Spleen (tissue), 13 donors: ENCODE measurements at places on chromosomes 12 and 14. TPM values are rescaled to one million over a fixed set of nuclear protein-coding genes. Genes with fewer than 3 reads are reported as not detected.

- no peak for DNase-seq
Observed at GRCh38 chr12:64752833-64753238, 6.4 kb downstream of the GNS start.

GRCh38 chr12:50569321-50569720 is 64.5 kb downstream of the DIP2B start:
- DNase-seq, result no peak

DNA sequence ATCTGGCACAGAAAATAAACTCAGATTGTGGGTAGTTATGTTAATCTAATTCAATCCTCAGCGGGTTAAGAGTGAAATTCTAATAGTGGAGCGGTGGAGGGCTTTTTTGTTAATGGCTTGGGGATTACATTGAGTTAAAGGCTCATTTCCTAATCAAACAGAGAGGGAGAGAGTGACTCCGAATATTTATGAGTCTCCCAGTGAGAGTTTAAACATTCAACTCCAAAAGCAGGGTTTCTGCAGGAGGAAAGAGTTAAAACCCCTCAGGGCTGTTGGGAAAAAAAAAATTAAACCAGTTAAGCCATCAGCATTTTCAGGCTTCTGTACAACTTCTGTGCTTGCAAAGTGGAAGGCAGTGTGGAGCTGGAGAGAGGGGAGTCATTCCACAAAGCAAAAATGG is 62.1 kb upstream of the ESRRB start:
- no peak for DNase-seq

DNA sequence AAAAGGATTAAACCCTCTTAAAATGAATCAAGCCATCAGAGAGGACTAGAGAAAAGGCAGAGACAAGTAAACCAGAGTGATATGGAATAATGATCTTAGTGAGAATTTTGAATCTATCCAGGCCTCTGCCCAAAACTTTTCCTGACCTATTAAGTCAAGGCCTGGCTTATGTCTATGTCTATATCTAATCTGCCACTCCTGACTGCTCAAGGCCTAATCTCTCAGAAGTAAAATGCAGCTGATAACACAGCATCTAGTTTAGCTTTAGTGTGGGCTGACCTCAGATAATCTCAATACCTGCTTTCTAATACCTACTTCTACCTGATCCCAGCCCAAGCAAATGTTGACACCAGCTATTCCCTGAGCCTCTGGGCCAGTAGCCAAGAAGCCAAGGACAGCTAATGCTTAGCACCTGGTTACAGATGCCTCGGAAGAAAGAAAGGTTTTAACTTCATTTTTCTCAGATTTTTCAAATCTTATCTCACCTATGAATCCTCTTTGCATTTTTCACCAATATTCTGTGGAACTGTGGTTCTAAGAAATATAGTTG is 1472.5 kb upstream of the SEL1L start:
- DNase-seq, result no peak

DNA sequence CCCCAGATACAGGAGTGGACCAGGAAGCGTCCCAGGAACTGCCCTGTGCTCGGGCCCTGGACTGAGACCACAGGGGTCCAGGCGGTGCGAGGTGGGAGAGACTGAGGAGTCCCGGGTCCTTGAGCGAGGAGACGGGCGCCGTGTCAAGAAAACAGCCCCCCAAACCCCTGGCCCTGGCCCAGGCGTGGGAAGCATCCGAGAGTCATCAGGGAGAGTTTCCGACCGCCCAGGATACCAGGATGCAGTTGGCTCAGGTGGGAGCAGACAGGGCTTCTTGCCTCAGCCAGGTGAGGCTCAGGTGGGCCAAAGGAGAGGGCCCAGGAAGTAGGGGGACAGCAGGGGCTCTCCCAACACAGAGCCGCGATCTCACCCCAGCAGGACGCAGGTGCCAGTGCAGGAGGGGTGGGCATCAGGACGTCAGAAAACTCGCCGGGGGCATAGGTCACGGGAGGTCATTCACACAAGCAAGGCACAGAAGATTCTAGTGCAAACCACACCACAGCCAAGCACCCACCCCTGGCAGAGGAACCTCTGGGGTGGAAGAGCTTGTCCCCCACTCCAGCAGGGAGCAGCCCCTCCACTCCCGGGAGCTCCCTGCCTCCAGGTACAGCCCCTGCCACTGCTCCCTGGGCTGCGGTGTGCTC is 102.5 kb upstream of the EIF5 start:
- DNase-seq, result no peak

DNA sequence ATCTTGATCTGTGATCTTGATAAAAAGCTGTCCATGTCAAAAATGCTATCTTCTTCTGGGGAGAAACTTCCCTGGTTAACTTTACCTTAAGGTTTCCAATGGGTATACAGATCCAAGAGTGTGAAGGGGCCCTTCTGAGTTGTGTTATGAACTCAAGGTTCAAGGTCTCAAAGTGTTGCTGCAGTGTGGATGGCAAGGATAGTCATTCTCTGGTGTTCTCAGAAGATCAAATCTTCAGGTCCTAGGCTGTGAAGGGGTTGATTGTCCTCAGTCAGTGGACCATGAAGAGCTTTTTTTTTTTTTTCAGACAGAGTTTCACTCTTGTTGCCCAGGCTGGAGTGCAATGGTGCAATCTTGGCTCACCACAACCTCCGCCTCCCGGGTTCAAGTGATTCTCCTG is 114.4 kb downstream of the SPTSSA start:
- DNase-seq, result no peak

Gene MYO1H
- not detected for total RNA-seq
